Bronchus fibroblast of lung (primary cell): ENCODE measurements at places on chromosomes 5 and 9. TPM values are rescaled to one million over a fixed set of nuclear protein-coding genes. Genes with fewer than 3 reads are reported as not detected.

The C9orf72 gene
- 4.3 and 5.5 TPM in 2 replicates for total RNA-seq

The C9 gene
- not detected in 2 replicates for total RNA-seq

The PAEP gene
- total RNA-seq = not detected in 2 replicates

The STC2 gene
- 78.9 and 86.2 TPM in 2 replicates for total RNA-seq

The ANKRD33B gene
- total RNA-seq = 3.7 and 4.0 TPM in 2 replicates

The LAMC3 gene
- total RNA-seq = 0.74 and 1.0 TPM in 2 replicates

The IL9 gene
- not detected in 2 replicates for total RNA-seq

The SPATA31A3 gene
- total RNA-seq = not detected in 2 replicates

The ABLIM3 gene
- total RNA-seq = 63.9 and 64.7 TPM in 2 replicates

The EQTN gene
- not detected in 2 replicates for total RNA-seq

The ADGRV1 gene
- total RNA-seq = 0.17 TPM in 1 of 2 replicates, not detected in the other
